ENCODE measurements at places on chromosomes 12 and 14.

DNA sequence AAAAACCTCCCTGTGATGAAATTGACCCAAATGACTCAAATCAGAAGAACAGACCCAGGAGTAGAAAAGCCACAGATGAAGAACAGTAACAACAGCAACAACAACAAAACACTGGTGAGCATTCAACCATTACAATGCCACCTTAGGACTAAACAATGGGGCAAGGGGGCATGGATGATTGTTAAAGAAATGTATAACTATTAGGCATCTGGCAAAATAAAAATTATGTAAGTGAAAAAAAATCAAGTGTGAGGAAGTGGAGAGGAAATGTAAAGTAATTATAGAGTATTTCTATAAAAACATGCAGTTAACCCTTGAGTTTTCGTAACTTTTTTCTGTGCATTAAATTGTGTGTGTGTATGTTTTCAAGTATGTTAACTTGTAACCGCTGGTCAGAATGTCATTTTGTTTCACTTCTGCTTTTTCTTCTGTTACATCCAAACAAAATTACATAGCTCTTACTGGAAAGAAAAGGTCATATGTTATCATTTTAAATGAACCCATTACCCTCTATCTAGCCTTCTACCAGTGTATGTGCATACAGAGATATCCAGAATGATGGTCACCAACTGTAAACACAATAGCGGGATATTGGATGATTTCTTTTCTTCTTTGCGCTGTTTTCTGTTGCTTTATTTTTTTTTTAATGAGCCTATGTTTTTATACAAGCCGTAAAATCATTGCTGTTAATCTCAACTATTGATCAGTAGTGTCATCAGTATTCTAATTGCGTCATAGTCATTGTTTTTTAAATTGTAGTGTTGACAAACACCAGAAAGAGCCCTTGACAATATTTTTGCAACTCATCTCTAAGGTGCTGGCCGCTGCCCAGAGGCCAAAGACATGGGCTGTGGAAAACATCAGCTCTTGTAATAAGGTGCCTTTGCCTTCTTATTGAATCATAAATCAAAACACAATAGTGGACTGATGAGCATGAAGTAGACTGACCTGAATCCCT is 170.6 kb downstream of the CRADD start:
- peak; percentile 77 for DNase-seq

- DNase-seq = no peak
Observed at GRCh38 chr14:106681568-106681967, 1155.2 kb downstream of the TMEM121 start.

DNA sequence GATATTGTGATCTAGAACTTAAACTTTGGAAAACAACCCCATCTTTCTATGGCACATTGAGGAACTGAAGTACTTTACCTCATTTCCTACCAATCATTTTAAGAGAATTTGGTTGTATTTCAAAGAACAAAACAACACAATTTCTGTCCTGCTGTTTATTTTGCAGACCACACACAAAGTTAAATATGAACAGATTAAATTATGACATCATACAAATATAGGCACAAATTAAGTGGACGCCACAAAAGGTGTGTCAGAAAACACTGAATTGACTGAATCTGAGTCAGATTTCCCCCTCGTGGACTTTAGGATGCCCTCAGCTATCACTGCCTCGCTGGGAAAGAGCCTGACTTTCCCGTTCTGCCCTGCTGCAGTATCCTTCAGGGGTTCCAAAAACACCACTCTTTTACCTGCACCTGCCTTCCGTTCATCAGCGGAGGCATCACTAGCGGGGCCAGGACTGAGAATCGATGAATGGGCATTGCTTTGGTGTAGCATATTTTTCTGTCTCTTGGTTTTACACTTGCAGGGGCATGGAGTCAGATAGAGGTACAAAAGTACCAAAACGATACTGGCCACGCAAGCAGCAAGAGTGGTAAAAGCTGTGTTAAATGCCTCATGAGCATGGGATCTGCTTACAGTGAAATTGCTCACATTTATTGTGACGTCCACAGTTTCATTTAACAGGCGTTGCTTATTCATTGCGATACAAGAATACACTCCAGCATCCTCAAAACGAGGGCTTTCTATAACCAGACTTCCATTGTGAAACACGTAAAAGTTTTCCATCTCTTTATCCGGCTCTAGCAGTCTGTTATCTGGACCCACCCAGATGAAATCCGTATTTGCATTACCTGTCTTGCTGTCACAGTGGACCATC is 2.0 kb upstream of the PCED1B start:
- no peak for DNase-seq

GRCh38 chr12:24565300-24565699 is 383.6 kb downstream of the BCAT1 start:
- no peak for DNase-seq

DNA sequence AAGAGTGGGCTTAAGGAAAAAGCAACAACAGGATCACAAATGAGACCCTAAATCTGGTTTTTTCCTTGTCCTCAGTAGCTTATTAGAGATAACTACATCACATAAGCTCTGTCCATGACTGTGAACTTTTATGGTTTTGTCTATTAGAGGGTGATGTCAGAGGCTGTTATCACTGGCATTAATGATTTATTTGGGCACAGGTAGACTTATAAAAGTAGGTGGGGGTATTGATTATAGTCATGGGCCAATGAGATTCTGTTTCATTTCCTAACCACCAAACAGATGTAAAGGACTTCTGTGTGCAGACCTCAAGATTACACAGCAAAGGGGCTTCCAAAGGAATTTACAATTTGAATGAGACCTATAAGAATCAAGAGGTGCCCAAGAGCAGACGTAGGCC is 316.4 kb downstream of the NRXN3 start:
- DNase-seq = no peak

DNA sequence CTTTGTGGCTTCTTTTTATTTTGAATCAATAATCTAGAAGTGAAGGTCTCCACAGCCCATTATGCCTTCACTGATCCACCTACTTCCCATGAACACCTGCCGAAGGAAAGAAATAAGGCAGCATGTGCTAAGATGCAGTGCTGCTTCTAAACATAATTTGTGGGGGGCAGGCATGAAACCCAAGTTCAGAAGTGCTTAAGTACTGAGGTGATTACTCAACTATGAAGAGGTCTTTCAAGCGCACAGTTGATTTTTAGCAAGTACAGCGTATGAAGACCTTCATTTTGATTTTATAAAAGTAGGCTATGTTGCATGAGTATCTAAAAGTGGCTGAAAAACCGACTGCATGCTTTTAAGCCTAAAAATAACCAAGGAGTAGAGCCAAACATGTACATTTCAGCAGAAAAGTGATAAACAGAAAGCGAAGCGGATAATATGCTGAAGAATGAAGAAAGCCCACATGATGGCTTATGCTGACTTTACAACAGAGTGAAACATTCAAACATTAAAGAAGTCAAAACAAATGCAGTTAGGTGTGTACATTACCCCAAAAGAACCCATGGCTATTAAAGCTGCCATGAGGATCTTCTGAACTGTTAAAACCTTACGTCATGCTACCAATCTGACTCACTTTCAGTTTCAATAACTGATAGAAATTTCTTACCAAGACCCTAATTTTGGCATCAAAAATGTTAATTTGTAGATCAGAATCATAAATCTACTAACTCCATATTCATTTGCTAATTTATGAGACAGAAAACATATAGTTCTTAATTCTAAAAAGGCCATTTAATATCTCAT is 29.3 kb downstream of the KICS2 start:
- DNase-seq = peak; percentile 77

All from GM13977 (cell line).